ENCODE measurements at places on chromosomes 2 and 18. TPM values are rescaled to one million over a fixed set of nuclear protein-coding genes. Genes with fewer than 3 reads are reported as not detected.
A peak's percentile ranks its signal among the peaks of the same experiment; 100 is the strongest.

CHRNG gene
- not detected for total RNA-seq

PXDN gene
- total RNA-seq = 71.8 TPM

GRCh38 chr2:240213476-240214421 is 73.3 kb upstream of the OTOS start:
- no peak for DNase-seq

DNA sequence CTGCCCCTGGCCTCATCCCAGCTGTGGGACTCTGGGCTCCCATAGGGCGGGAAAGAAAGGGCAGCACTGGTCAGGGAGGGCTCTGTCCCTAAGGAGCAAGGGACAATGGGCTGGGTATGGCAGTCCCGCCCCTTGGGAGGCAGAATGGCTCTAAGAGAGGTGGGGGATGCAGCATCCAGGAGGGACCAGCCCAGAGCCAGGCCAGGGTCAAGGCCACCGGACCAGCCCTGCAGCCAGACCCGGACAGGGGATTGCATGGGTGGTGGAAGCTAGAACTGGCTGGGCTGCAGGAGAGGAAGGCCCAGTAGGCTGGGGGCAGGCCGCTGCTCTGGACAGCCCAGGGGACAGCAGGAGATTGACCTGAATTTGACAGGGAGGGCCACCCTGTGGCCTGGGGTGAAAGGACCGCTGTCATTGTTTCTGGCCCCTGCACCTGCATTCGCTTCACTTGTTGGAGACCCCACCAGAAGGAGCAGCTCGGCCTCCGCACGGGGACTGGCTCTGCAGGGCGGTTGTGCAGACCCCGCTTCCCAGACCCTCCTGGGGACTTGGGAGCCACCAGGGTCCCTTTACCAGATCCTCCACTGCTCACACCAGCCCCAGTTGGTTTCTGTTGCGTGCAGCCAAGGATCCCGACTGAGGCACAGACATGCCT is 14.6 kb downstream of the RAMP1 start:
- DNase-seq = no peak

GRCh38 chr2:181818840-181819239 is 72.7 kb upstream of the ITPRID2 start:
- DNase-seq = no peak

DNA sequence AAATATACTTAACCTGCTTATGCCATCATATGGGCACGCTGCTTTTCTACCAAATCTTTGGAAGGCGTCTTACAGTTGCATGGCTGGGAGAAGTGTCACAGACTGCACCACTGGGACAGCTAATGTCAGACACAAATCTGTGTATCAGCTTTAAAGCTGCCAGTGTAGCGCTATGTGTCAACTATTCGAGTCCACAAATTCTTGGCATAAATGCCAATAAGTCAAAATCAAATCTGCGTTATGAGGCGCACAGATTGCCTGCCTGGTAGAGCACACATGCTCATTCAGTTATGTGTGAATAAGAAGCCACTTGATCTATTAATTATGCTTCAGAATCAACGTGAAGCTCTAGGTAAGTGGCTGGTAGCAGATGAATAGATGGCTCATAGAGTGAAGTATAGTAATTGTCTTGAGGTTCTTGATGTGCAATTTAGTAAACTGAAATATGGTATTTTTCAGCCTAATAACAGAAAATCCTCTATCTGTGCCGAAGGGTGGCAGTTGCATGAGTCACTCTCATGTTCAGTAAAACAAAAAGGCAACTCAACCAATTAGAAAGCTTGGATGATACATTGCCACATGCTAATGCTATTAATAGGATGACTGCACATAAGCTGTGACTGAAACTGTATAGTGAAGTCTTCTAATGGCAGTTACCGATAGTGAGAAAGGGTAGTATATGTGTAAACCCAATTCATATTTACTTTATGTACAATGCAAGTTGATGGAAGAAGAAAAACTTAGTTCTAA is 52.0 kb downstream of the DCC start:
- DNase-seq = no peak

GRCh38 chr18:63987743-63988142 is 17.9 kb downstream of the SERPINB8 start:
- no peak for DNase-seq

DNA sequence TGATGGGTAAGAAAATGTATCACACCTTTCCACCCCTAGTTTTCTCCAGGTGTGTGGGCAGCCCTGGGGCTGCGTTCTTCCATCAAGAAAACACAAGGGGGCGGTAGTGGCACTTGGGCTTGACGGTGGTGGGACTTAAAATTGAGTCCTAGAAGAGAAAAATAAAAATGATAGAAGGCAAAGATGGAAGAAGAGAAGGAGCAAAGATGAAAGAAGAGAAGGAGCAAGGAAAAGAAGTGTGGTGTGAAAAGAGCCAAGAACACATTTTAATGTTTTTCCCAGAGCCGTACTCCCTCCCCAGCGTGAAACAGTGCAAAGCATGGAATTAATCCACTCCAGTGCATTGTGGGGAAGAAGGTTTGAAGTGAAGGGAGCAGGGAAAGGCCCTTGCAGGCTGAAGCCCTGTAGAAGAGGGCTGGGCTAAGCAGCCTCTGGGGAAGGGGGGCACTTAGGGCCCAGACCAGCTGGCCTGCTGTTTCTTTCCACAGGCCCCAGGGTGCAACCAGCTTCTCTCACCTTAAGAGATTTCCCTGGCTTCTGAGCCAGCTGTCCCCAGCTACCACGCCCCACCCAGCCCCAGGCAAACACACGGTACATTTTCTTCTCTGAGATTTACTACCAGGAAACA is 256.8 kb downstream of the RNF152 start:
- DNase-seq = no peak

DNA sequence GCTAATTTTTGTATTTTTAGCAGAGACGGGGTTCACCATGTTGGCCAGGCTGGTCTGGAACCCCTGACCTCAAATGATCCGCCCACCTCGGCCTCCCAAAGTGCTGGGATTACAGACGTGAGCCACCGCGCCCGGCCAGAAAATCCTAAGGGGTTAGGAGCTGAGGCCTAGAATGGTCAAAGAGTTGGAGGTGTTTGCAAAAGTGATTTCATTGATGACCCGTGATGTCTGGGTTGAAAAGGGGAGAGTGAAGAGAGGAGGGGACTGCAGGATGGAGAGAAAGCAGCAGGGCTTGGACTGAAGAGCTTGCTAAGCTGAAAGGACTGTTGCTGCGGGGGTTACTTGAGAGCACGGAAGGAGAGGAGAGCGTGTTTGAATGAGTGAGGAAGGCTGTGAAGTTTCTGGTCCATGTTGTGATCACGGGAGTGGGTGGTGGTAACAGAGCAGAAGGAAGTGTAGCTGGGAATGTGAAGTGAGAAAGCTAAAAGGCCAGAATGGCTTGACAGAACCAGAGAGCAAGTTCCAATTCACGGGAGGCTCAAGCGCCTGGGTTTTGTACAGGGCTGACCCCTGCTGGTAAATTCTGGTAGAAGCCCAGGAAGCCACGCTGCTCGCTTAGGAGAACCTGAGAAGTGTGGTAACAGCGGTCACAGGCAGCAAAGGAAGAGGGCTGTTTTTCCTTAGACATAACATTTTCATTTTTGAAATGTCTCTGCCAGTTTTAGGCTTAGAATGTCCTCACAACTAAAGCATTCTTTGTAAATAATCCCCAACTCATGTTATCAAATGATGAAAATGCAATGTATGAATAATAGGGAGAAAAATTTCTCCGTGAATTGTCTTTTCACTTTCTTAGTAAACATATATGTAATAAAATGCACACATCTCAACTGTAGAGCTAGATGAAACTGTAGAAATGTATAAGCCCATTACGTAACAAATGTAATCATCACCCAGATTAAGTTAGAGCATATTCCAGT is 40.5 kb upstream of the ACTR2 start:
- DNase-seq = peak; percentile 92

GRCh38 chr18:1578505-1578904 is 673.8 kb downstream of the ADCYAP1 start:
- no peak for DNase-seq
